ENCODE measurements at places on chromosomes 13 and 19. TPM values are rescaled to one million over a fixed set of nuclear protein-coding genes. Genes with fewer than 3 reads are reported as not detected.

DNA sequence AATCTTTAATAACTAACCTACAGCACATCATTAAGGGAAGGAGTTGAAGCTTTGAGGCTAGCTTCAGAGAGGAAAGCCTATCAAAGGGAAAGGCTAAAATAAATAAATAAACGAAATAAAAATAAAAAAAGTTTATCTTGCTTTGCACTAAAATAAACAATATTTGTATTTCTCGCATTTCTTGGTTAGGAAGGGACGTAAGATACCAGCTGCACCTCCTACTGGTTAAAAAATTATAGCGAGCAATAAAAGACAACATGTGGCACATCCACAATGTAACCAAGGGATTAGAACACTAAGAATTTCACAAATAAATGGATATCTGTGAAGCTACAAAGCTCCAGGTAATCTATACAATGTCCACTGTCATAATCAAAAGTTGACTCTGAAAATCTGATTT, 194.5 kb downstream of the DACH1 start:
- H3K27me3 ChIP-seq = no peaks in the 10 kb centered on the region
- no peak overlapping the region for H3K4me3 ChIP-seq
- DNase-seq = no peak
- H3K27ac ChIP-seq = no peak overlapping the region
- no peaks in the 10 kb centered on the region for H3K4me1 ChIP-seq
- no peaks in the 10 kb centered on the region for H3K36me3 ChIP-seq

DNA sequence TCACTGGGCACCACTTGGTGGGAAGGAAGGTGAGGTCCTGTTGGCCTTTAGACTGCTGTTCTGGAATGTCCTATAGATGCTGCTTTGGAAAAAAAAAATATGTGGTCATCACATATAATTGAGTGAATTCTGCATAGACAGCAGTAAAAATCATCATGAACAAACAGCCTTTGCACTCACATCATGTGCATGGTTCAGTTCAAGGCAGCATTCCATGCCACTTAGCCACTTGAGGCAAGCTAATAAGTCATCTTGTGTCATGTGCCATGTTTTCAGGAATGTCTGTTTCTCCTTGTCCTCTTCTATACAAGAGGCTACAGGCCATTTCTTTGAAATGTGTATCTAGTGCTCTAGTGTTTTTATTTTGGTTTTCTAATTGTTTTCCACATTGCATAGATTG, 43.9 kb upstream of the TSC22D1 start:
- DNase-seq = no peak
- H3K4me3 ChIP-seq = no peak overlapping the region
- no peak overlapping the region for H3K27ac ChIP-seq
- 0 out of 2 replicates have a peak, but pooled peaks cover 7% of the 10 kb centered on the region for H3K4me1 ChIP-seq
- H3K27me3 ChIP-seq = no peaks in the 10 kb centered on the region

The UBE2M gene
- not detected for total RNA-seq

GRCh38 chr19:31146546-31147183, 202.6 kb downstream of the TSHZ3 start:
- H3K4me3 ChIP-seq = no peak overlapping the region
- no peak overlapping the region for H3K27ac ChIP-seq
- H3K27me3 ChIP-seq = peaks cover 48% of the 10 kb centered on the region

GRCh38 chr13:112073245-112074138, 6.5 kb downstream of the SOX1 start:
- H3K27ac ChIP-seq = no peak overlapping the region
- DNase-seq = no peak
- H3K27me3 ChIP-seq = peaks cover 46% of the 10 kb centered on the region
- H3K36me3 ChIP-seq = no peaks in the 10 kb centered on the region

The PGLYRP2 gene
- total RNA-seq = not detected

DNA sequence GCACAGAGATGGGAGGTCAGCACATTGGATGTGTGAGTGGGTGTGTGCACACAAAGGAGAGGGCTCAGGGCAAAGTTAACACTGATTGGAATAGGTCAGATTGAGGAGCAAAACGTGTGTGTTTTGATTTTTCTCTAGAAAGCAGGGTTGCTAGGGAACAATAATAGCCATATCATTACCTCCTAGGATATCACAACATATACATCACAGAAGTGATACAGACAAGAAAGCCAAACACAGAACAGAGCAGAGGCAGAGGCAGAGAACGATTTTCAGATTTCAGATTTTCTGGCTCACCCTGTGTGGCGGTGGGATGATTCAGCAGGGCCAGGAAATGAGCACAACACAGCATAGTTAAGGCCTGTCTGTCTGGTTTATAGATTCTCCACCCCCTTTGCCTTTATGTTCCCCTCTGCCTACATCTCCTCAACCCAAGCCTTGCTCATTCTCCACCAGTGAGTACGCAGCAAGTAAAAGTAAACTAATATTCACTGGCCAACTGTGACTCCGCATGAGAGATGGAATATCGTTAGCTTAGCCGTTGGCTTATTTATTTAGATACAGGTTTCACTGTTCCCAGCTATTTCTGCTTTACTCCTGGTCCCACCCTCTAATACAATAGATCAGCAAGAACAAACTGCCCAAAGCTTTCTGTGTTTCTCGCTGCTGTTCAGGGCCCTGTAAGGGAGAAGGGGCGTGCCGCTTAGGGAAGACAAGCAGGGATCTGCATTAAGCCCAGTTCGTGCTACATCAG, 182.7 kb upstream of the TSC22D1 start:
- no peaks in the 10 kb centered on the region for H3K36me3 ChIP-seq
- peak; percentile 91 for DNase-seq
- peaks cover 68% of the 10 kb centered on the region for H3K4me1 ChIP-seq
- H3K27me3 ChIP-seq = no peaks in the 10 kb centered on the region

DNA sequence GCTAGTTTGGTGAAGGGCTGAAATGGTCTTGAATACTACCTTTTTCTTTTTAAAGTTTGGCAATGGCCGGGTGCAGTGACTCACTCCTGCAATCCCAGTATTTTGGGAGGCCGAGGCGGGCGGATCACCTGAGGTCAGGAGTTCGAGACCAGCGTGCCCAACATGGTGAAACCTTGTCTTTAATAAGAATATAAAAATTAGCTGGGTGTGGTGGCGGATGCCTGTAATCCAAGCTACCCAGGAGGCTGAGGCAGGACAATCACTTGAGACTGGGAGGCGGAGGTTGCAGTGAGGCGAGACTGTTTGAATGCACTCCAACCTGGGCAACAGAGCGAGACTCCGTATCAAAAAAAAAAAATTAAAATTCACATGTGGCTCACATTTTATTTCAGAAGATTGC, 880 bp upstream of the ZNF723 start:
- no peaks in the 10 kb centered on the region for H3K27me3 ChIP-seq
- no peak for DNase-seq
- H3K27ac ChIP-seq = no peak overlapping the region

GRCh38 chr13:38872693-38873092, 117.9 kb downstream of the STOML3 start:
- no peaks in the 10 kb centered on the region for H3K4me1 ChIP-seq
- DNase-seq = no peak
- H3K4me3 ChIP-seq = no peak overlapping the region
- H3K27me3 ChIP-seq = no peaks in the 10 kb centered on the region
- no peaks in the 10 kb centered on the region for H3K36me3 ChIP-seq
- no peak overlapping the region for H3K27ac ChIP-seq

GRCh38 chr13:20566468-20566897, 474 bp upstream of the IFT88 start:
- peak overlapping the region; percentile 66 for H3K4me3 ChIP-seq
- peak overlapping the region; percentile 83 for H3K27ac ChIP-seq
- DNase-seq = peak; percentile 77
- H3K4me1 ChIP-seq = peaks cover 12% of the 10 kb centered on the region

- peaks cover 3% of the 10 kb centered on the region for H3K27me3 ChIP-seq
- no peaks in the 10 kb centered on the region for H3K4me1 ChIP-seq
- no peak for DNase-seq
- H3K27ac ChIP-seq = no peak overlapping the region
Measured at GRCh38 chr13:97648881-97649224, 214.9 kb downstream of the RAP2A start.

The ZSCAN5B gene
- not detected for total RNA-seq

- H3K4me3 ChIP-seq = no peak overlapping the region
- H3K27me3 ChIP-seq = no peaks in the 10 kb centered on the region
- no peak overlapping the region for H3K27ac ChIP-seq
- DNase-seq = no peak
Measured at GRCh38 chr19:46721269-46722003, 4.5 kb upstream of the PRKD2 start.

DNA sequence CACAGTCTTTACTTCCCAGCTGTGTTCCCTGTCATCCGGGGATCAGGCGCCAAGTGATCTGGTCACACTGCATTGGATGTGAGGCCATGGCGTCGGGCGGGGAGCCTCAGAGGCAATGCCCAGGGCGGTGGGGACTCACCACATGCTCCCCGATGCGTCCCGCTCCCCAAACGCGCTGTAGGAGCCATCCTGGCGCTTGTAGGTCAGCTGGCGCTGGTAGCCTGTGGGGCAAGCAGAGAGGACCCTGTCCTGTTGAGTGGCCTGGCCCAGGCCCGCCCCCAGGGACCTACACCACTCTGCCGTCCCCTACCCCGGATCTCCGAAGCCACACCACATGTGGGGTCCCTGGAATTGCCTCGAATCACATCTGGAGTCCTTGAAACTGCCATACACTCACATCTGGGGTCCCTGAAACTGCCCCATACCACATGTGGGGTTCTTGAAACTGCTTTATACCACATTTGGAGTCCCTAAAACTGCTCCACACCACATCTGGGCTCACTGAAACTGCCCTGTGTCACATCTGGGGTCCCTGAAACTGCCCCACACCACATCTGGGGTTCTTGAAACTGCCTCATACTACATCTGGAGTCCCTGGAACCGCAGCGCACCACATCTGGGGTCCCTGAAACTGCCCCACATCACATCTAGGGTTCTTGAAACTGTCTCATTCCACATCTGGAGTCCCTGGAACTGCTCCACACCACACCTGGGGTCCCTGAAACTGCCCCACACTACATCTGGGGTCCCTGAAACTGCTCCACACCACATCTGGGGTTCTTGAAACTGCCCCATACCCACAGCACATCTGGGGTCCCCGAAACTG, 33.2 kb downstream of the F2RL3 start:
- no peak for DNase-seq
- no peaks in the 10 kb centered on the region for H3K36me3 ChIP-seq
- peak overlapping the region; percentile 89 for H3K27ac ChIP-seq
- no peaks in the 10 kb centered on the region for H3K27me3 ChIP-seq
- H3K4me1 ChIP-seq = peaks cover 26% of the 10 kb centered on the region

- H3K4me1 ChIP-seq = no peaks in the 10 kb centered on the region
- H3K27me3 ChIP-seq = no peaks in the 10 kb centered on the region
- H3K27ac ChIP-seq = no peak overlapping the region
- H3K36me3 ChIP-seq = no peaks in the 10 kb centered on the region
- DNase-seq = no peak
- H3K4me3 ChIP-seq = no peak overlapping the region
Measured at GRCh38 chr13:99617474-99618255, 116.4 kb downstream of the TM9SF2 start.

The DKKL1 gene
- total RNA-seq = 0.85 TPM
